ENCODE measurements at places on chromosomes 7 and 10. TPM values are rescaled to one million over a fixed set of nuclear protein-coding genes. Genes with fewer than 3 reads are reported as not detected.

DNA sequence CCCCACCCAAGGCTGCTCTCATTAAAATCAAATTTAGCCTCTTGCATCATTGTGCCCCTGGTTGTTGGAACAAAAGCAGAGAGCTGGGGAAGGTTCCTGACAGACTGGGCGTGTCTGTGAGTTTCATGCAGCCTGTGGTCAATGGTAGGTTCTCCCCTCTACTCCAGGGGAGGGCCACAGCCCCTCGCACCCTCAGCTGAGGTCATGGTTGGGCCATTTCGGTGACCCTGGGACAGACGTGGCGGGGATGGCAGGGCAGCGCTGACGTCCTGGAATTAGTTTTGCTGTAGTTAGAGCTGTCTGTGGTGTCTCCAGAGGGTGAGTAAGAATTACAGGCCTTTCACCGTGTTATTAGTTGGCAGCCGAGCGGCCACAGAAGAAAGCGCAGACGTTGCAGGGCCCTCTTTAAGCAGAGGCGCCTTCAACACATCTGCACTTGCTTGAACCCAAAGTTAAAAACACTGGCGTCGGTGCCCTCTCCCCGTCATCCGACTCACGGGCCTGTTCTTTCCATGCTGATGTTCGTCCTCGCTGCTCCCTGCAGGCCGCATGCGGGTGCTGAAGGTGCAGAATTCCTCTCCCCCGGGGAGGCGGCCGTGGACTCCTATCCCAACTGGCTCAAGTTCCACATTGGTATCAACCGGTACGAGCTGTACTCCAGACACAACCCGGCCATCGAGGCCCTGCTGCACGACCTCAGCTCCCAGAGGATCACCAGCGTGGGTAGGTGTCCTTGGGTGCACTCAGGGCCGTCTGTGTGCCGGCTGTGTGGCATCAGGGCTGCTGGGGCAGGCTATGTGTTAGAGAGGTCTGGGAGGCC, 2.8 kb downstream of the FAM20C start:
- H3K4me1 ChIP-seq: peaks cover 3% of the 10 kb centered on the region
- no peak for DNase-seq
- H3K4me3 ChIP-seq: no peak overlapping the region
- H3K27ac ChIP-seq: no peak overlapping the region
- peaks cover 2% of the 10 kb centered on the region for H3K36me3 ChIP-seq

GRCh38 chr10:102001435-102002068, 54.4 kb downstream of the ARMH3 start:
- no peak overlapping the region for H3K4me3 ChIP-seq
- no peak overlapping the region for H3K27ac ChIP-seq
- H3K36me3 ChIP-seq: peaks cover 28% of the 10 kb centered on the region

DNA sequence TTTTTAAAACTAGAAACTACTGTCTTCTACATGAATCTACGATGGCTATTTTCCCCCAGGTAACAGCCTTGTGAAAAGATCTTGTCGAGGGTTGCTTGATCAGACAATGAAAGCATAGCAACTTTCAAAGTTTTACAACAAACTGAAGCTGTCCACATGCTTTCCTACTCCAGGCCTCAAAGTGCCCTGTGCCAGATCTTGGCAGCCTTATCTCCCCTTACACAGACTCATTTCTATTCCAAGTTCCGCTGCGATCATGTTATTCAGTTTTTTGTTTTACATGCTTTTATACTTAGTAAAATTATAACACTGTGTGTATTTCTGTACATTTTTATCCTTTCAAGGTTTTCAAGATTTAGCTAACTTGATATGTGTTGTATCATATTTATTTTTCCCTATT, 661.7 kb upstream of the SORCS1 start:
- DNase-seq: no peak
- H3K27me3 ChIP-seq: no peaks in the 10 kb centered on the region

DNA sequence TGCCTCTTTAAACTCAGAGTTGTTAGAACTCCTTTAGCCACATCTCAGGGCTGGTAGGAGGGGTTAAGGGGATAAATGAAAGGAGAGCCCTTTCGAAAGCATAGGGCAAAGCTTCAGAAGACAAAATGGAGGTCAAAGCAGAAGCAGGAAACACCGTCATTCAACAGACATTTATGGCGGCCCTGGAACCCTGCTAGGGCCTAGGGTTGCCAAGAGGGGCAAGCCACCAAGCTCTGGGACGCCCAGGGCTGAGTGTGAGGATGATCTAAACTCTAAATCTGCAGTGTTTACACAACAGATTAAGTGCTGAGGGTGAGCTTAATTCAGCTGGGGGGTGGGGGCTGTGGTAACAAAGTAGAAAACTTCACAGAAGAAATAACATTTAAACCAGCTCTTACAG, 79.0 kb upstream of the NFE2L3 start:
- H3K4me1 ChIP-seq: no peaks in the 10 kb centered on the region
- H3K27ac ChIP-seq: no peak overlapping the region
- peaks cover 23% of the 10 kb centered on the region for H3K27me3 ChIP-seq
- H3K36me3 ChIP-seq: no peaks in the 10 kb centered on the region
- H3K4me3 ChIP-seq: no peak overlapping the region

DNA sequence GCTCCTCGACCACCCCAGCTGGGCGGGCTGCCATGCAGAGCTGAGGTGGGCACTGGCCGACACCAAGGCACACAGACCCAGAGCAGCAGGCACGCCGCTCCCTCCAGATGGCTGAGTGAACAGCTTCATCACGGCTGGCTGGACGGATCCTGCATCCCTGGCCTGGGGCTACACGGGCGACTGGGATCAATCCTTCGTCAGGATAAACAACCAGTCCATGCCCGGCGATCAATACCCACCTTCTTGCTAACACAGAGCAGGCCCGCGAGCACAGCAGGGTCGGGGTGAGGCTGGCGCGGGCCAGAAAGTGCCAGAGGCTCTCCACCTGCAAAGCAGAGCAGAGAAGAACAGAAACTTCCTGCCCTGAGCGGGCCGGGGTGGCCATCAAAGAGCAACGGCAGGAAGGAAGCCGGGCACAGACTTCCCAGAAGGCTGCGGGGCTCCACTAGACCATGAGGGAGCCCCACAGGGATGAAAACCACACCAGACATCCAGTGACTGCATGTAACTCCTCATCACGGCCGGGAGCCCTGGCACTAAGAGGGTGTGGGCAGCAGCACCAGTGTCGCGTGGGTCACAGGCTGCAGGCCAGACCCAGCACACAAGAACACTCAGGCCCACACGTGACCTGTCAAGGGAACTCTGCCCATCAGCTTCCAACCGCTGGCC, 166.4 kb downstream of the MAD1L1 start:
- peak overlapping the region; percentile 77 for H3K27ac ChIP-seq
- peaks cover 14% of the 10 kb centered on the region for H3K4me1 ChIP-seq
- no peaks in the 10 kb centered on the region for H3K27me3 ChIP-seq
- no peak overlapping the region for H3K4me3 ChIP-seq
- peak; percentile 48 for DNase-seq

GRCh38 chr10:71230656-71231025, 18.3 kb downstream of the UNC5B start:
- H3K27ac ChIP-seq: no peak overlapping the region
- no peak overlapping the region for H3K4me3 ChIP-seq
- H3K4me1 ChIP-seq: no peaks in the 10 kb centered on the region

DNA sequence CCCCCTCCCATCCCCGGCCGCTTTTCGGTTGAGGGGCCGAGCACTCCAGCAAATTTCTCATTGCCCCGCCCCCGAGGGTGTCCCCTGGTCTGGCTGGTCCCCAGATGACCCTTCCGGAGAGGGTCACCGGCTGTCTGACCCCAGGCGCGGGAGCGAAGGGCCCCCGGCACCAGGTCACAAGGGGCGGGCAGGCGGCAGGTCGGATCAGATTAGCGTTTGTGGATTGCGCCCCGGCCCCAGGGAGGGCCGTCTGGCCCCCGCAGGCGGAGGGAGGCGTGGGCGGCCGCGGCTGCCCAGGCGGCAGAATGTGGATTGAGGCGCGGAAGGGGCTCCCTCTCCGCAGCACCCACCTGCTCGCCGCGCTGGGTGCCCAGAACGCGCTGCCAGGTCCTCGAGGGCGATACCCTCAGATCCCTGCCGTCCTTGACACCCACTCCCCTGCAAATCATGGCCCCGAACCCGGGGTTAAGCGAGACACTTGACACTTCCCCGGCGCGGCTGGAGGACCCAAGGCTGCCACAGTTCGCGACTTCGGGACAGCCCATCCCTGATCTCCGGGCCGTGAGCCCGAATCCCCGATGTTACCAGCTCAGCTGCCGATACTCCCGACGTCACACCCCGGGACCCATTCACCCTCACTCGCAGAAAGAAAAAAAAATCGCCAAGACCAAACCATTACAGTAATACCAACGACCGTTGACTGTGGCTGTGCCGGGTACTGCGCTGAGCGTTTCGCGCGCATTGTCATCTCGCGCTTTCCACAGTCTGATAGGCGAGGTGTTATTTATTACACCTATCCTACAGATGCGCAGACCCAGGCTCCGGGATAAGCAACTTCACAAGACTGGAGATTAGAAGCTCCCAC, 953 bp downstream of the NODAL start:
- H3K4me3 ChIP-seq: peak overlapping the region; percentile 55
- H3K27me3 ChIP-seq: peaks cover 35% of the 10 kb centered on the region
- peak; percentile 43 for DNase-seq

DNA sequence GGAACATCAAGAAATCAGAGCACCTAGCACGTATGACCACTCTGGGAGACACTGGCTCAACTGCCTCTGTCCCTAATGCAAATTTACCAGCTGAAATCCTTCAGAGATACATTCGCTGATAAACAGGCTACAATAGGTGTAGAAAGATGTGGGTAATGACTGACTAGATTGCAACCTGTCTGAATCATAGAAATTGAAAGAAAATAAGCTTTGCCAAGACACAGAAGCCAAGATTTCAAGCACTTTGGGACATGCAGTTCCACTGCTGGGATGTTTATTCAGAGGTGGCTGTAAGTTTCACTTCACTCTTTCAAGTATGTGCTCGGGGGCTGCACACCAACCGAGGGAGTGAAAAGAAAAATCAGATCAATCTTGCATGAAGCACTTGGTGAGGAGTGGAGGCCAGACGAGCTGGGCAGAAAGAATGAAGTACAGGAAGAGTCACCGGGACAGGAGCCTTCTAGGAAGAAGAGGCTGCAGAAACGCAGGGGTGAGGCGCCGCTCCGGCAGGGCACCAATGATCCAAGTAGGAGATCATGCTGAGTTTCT, 276.7 kb downstream of the PARD3 start:
- DNase-seq: no peak
- H3K4me1 ChIP-seq: no peaks in the 10 kb centered on the region
- H3K27ac ChIP-seq: no peak overlapping the region
- H3K27me3 ChIP-seq: peaks cover 11% of the 10 kb centered on the region

DNA sequence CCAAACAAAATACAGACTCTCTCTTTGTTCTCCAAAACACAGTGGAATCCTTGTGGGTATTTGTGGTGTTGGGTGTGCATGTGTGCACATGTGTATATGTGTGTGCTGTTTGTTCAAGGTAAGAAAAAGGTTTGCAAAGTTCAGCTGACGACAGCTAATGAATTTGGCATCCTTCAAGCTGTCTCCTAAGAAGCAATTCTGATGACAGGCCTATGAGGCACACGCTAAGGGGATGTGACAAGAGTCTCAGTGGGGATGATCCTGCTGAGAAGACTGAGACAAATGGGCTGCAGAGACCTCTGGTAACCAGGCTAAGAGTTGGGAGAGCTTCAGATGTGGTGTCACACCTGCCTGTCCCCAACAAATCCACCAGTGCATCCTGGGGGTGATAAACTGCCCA, 26.5 kb upstream of the CELF2 start:
- H3K4me3 ChIP-seq: no peak overlapping the region
- peaks cover 27% of the 10 kb centered on the region for H3K27me3 ChIP-seq
- no peaks in the 10 kb centered on the region for H3K36me3 ChIP-seq
- no peak for DNase-seq

GRCh38 chr10:130456616-130457015, 320.4 kb downstream of the GLRX3 start:
- H3K36me3 ChIP-seq: no peaks in the 10 kb centered on the region
- H3K27ac ChIP-seq: no peak overlapping the region
- peaks cover 4% of the 10 kb centered on the region for H3K27me3 ChIP-seq

- H3K27ac ChIP-seq: no peak overlapping the region
- H3K4me3 ChIP-seq: no peak overlapping the region
- no peaks in the 10 kb centered on the region for H3K36me3 ChIP-seq
- H3K27me3 ChIP-seq: peaks cover 2% of the 10 kb centered on the region
- no peak for DNase-seq
- no peaks in the 10 kb centered on the region for H3K4me1 ChIP-seq
Measured at GRCh38 chr7:120729245-120729644, 128.7 kb downstream of the TSPAN12 start.

DNA sequence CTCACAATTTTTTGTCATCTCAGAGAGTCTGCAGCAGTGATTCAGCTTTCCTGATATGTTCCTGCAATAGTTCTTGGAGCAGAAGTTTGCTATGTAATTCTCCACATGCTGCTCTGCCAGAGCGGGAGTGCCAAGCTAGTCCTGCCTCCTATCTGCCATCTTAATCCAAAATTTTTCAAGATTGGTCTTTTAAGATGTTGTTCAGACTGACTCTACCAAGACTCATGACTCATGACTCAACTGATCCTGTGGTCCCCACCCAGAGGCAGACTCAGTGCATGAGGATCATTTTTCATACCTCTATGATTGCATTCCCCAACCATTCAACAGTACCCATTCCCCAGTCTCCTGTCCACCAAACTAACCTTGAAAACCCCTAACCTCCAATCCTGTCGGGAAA, 470.8 kb downstream of the INHBA start:
- no peaks in the 10 kb centered on the region for H3K36me3 ChIP-seq
- no peaks in the 10 kb centered on the region for H3K27me3 ChIP-seq
- no peak overlapping the region for H3K27ac ChIP-seq
- no peak for DNase-seq
- H3K4me1 ChIP-seq: no peaks in the 10 kb centered on the region

- H3K27ac ChIP-seq: no peak overlapping the region
- H3K4me1 ChIP-seq: no peaks in the 10 kb centered on the region
Measured at GRCh38 chr7:112005205-112005775, 200.9 kb downstream of the DOCK4 start.

- H3K4me3 ChIP-seq: no peak overlapping the region
- H3K27me3 ChIP-seq: no peaks in the 10 kb centered on the region
- H3K4me1 ChIP-seq: no peaks in the 10 kb centered on the region
- DNase-seq: no peak
- H3K36me3 ChIP-seq: no peaks in the 10 kb centered on the region
Measured at GRCh38 chr7:81402227-81402626, 367.6 kb downstream of the HGF start.

GRCh38 chr7:24978843-24979469, 1.0 kb downstream of the OSBPL3 start:
- no peak for DNase-seq
- no peaks in the 10 kb centered on the region for H3K27me3 ChIP-seq
- peaks cover 5% of the 10 kb centered on the region for H3K36me3 ChIP-seq

ACSL5 gene
- total RNA-seq: 32.9 TPM

GSTK1 gene
- total RNA-seq: 224 TPM

CADPS2 gene
- not detected for total RNA-seq

VWC2 gene
- not detected for total RNA-seq

TRIL gene
- not detected for total RNA-seq

STAG3 gene
- 20.8 TPM for total RNA-seq

BTRC gene
- 18.6 TPM for total RNA-seq

CTAGE15 gene
- total RNA-seq: not detected

RBP4 gene
- not detected for total RNA-seq

VAX1 gene
- not detected for total RNA-seq

THAP5 gene
- 30.4 TPM for total RNA-seq

CALML3 gene
- total RNA-seq: not detected

IGF2BP3 gene
- total RNA-seq: 0.24 TPM

PNLIPRP2 gene
- total RNA-seq: not detected

ITGA8 gene
- total RNA-seq: not detected
